Brain (organoid and tissue), 16 donors: ENCODE measurements at places on chromosomes 1 and 21.

DNA sequence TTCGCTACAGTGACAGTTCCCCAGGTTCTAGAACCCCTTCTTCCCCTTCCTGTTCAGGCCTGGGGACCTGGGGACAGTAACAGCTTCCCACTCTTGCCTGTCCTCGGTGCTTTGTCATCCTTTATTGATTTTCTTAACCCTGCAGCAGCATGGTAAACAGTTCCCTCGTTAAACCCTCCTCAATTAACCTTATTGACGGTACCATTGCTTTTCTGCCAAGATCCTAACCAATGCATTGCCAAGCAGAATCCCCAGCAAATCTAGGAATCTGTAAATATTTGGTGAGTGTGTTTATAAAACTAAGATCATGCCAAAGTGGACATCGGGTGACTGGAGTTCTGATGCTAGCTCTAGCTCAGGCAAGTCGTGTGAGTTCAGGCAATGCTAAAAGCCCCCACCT is 99.6 kb upstream of the KAZN start:
- no peak for DNase-seq

GRCh38 chr1:226638608-226639007 is 90.0 kb downstream of the STUM start:
- DNase-seq: no peak

- DNase-seq: no peak
These were observed 162.9 kb downstream of the RYR2 start for GRCh38 chr1:237204841-237205240.

DNA sequence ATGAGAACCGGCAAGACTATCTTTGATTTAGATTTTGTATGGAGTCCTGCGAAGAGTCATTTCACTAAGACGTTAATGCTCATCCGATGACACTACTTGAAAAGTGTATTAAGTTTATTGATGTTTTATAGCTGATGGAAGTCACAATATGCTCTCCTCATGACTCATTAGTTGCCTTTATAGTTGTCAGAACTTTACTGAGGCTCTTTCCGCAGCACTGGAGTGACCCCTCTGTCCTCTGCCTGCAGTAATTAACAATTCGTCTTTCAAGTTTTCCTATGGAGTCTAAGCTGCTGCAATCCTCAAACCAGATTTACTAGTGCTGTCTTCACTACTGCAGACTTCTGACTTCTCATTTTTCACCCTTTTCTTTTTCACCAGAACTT is 853 bp downstream of the USP16 start:
- DNase-seq: no peak

GRCh38 chr1:81406292-81406999 is 394.3 kb upstream of the ADGRL2 start:
- peak; percentile 30 for DNase-seq

DNA sequence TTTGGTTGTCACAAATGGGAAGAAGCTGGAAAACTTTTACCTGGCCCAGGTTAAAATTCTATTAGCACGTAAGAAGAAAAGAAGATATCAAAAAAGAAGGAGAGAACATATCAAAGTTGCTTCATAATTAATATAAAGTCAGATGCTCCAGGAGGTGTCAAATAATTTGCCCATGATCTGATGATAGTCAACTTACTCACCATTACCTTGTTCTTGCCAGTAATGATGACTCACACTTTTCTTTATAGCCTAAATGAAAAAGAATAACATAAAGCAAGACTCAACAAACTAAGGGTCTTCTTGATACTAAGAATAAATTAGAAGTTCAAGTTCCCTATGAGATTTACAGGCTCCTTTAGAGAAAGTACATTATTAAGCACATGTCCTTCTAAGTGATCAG is 580.4 kb downstream of the TTLL7 start:
- no peak for DNase-seq

GRCh38 chr1:244256086-244256676 is 195.5 kb downstream of the ADSS2 start:
- DNase-seq: peak; percentile 47

DNA sequence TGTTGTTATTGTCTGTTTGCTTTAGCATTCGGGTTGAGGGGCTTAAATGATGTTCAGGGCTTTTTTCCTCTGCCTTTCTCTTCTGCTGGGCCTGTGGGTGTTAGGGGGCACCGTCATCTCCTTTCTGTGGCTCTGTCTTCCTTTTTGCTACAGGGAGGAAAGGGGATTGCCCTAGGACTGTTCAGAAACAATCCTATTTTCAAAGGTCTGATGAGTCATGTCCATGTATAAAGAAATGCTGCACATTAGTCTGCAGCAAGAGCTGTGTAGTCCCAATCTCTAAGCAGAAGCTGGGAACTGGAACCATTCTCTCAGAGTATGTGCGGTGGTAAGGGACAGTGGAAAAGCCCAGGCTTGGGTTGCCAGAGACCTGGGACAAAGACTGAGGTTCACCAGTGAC is 462.3 kb downstream of the OMA1 start:
- DNase-seq: no peak

GRCh38 chr1:116842654-116843053 is 67.1 kb upstream of the PTGFRN start:
- no peak for DNase-seq

GRCh38 chr1:60797351-60797750 is 285.0 kb upstream of the NFIA start:
- DNase-seq: no peak

DNA sequence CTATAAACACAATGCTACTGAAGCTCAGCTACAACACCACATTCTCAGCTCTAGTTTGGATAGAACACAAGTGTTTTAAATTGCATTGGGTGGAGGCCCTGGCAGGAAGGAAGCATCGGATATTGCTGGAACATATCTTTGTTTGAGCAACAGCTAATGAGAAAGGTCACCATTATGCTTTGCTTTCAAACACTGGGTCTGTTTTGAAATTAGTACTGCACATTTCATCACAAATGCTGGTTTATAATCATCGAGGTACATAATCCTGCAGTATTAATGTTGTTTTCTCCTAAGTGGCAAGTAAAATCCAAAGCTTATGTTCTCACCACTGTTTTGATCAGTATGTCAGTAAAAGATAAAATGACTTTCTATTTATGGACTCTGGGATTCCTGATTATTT is 61.5 kb upstream of the ARHGAP29 start:
- no peak for DNase-seq

- DNase-seq: no peak
These were observed 7.3 kb downstream of the WDR26 start for GRCh38 chr1:224427346-224427745.

DNA sequence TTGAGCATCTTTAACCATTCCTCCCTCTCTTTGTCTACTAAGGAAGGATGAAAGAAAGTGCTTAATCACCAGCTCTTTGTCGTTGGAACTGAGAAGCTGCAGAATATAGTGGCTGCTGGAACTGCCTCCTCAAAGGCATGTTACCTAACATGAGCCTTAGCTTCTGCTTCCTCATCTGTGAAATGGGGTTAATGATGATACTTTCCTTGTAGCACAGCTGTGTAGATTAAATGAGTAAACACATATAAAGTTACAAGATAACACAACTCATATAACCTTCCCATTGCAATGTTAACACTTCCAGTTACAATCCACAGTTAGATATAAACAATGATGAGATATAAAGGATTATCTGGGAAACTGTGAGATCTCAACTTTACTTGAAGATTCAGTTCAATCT is 48.4 kb upstream of the ZNF326 start:
- DNase-seq: no peak

- DNase-seq: no peak
These were observed 211.9 kb downstream of the NPHP4 start for GRCh38 chr1:5780324-5780716.

GRCh38 chr1:237227476-237227875 is 185.5 kb downstream of the RYR2 start:
- no peak for DNase-seq

DNA sequence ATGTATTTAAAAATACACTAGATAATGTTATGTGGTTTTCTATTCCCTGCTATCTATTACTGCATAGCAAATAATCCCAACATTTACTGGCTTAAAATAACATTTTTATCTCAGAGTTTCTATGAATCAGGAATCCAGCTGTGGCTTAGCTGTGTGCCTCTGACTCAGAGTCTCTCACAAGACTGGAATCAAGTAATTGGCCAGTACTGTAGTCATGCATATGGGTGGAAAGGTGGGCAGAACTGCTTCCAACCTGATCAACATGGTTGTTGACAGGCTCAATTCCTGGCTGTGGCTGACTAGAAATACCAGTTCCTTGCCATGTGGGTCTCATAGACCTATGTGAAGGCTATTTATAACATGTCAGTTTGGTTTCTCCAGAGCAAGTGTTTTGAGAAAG is 131.8 kb downstream of the PDE4B start:
- no peak for DNase-seq

- DNase-seq: peak; percentile 77
These were observed 11.8 kb downstream of the RCAN1 start for GRCh38 chr21:34603002-34603709.

GRCh38 chr1:170318736-170319135 is 173.0 kb downstream of the NTMT2 start:
- DNase-seq: no peak

DNA sequence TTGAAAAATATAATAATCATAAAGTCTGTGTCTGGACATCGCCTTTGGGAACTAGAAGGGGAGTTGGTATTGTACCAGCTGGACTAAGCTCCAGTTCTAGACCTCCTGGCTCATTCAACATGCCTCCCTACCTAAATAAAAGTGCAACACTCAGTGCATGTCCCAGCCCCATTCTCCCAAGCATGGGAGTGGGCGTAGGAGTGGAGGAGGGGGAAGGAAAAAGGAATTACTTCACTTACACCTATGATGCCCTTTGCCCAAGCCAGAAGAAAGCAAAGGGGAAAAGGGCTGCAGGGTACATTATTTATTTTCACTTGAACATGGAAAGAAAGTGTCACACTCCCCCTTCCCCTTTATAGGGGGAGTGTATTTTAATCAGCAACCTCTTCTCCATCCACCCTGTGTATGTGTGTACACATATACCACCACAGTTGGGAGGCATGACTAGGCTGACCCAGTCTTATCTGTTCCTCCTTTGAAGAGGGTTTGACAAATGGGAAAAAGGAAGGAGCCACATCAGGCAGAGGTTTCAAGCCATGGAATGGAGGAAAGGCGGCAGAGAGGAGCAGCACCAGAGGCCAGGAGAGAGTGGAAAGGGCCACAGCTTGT is 3.2 kb downstream of the NIT1 start:
- no peak for DNase-seq

GRCh38 chr1:248622570-248623001 is 12.3 kb downstream of the OR2T11 start:
- peak; percentile 15 for DNase-seq

DNA sequence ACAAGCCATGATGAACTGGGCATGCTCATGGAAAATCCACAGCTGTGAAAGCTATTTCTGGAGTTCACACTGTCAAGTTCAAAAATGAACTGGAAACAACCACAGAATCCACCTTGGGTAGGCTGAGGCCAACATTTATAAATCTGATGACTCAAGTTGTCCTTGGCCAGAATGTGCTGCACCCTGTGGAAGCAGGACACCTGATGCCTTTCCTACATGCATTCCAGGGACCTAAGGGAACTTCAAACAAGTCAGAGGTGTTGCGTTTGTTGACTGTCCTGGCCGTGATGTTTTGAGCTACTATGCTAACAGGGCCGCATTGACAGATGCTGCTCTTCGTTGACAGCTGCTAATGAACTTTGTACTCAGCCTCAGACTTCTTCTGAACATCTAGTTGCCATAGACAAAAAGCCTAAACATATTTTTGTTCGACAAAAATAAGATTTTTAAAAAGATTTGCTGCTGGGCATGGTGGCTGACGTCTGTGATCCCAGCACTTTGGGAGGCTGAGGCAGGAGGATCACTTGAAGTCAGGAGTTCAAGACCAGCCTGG is 127.9 kb upstream of the SLC45A1 start:
- no peak for DNase-seq

GRCh38 chr1:40630488-40631223 is 34.8 kb downstream of the RIMS3 start:
- no peak for DNase-seq

DNA sequence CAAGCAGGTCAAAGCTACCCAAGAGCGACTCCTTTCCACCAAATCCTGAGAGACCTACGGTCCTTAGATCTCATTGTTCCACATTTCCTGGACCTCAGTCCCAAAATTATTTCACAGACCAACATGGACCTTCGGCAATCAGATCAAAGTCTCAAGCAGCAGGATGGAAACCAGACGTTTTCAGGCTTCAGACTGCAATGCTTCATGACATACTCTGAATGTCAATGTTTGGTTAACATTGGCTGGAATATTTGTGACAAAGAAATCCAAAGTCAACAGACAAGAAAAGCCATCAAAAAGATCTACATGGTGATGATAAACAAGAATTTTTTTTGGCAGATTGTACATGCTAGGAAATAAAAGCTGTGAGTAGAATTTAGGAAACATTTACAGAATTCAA is 1057.3 kb downstream of the ADGRL2 start:
- no peak for DNase-seq

GRCh38 chr1:60103186-60103585 is 29.6 kb upstream of the C1orf87 start:
- DNase-seq: no peak

DNA sequence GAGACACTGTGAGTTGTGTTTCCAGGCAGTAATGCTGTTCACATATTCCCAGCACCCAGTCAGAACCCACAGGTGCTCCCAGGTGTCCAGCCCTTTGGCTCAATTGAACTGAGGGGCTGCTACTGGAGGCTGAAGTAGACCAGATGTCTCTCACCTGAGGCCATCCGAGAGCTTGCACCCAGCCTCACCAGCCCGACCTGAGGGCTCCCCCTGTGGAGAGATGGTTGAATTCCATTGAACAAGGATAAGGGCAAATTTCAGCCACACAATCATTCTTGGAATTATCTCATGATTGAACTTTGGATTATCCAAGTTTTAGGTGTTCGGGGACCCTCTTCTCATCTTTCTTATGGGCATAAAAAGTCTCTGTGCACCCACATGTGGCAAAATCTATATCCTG is 52.1 kb downstream of the OBSCN start:
- no peak for DNase-seq

DNA sequence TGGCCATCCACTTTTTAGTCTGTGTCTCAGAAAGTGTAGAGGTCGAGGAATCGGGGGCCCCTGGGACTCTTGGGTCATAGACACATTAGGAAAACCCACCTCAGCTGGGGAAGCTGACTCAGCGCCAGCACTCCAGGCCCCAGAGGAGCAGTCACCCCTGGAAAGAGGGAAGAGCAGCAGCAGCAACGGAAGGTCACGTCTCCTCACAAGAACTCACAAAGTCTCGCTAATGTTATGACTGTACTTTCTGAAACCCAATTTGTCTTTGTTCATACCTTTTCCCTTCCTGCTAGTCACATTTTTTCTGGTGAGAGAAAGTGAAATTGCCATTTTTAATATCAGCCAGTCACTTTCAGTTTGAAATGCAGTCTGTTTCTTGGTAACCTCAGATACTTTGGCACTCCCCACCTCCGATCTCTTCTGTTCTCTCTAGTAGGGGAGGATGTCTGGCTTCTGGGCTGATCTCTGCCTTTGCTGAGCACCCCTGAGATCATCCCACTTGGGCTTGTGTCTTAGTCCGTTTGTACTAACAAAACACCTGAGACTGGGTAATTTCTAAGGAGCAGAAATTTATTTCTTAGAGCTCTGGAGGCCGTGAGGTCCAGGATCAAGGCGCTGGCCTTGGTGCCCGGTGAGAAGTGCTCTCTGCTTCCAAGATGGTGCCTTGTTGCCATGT is 6.0 kb upstream of the NLRP3 start:
- no peak for DNase-seq

- peak; percentile 98 for DNase-seq
These were observed at the start of gene ZNF695 for GRCh38 chr1:247007511-247008405. Gene ZNF695 (minus strand): TSS chr1:247008057. CDS start chr1:247007908, 149 bp downstream.
